ENCODE measurements at places on chromosomes 6 and 20. TPM values are rescaled to one million over a fixed set of nuclear protein-coding genes. Genes with fewer than 3 reads are reported as not detected.

DNA sequence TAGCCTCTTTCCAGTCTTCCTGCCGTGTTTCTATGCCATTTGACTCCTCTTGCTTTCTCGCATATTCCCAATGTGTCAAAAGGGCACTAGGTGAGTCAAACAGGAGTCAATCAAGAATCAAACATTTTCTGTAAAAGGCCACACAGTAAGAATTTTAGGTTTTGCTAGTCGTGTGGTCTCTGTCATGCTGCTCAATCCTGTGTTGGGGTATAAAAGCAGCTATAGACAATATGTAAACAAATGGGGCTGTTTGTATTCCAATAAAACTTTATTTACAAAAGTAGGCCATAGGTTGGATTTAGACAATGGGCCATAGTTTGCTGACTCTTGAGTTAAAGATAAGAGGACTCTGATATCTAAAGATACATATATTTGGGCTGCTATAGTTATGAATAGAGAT is 235.4 kb upstream of the BTBD3 start:
- H3K4me3 ChIP-seq = no peak overlapping the region
- no peak overlapping the region for H3K27ac ChIP-seq
- H3K36me3 ChIP-seq = no peaks in the 10 kb centered on the region
- no peaks in the 10 kb centered on the region for H3K4me1 ChIP-seq
- DNase-seq = no peak
- peaks cover 6% of the 10 kb centered on the region for H3K27me3 ChIP-seq

Gene RPL7L1
- total RNA-seq = 79.3 TPM

DNA sequence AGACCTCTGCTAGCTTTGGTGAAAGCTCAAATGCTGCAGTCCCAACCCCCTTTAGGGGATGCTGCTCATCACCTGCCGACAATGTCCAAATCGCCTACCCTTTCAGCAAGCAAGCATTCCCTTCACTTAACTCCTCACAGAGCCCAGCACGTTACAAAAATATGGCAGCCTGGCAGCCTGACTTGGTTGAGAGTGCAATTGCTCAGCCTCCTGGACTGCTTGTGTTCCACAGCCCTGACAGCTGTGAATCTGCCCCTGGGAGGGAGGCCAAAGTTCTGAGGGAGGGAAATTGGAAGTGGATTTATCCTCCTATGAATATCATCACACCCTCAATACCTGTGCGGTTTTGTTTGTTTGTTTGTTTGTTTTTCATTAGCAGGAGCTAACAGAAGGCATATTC is 231.0 kb downstream of the HIVEP2 start:
- no peak overlapping the region for H3K4me3 ChIP-seq
- DNase-seq = no peak
- H3K27me3 ChIP-seq = no peaks in the 10 kb centered on the region

- no peaks in the 10 kb centered on the region for H3K36me3 ChIP-seq
- H3K27ac ChIP-seq = no peak overlapping the region
- no peak overlapping the region for H3K4me3 ChIP-seq
- H3K4me1 ChIP-seq = no peaks in the 10 kb centered on the region
- H3K27me3 ChIP-seq = peaks cover 9% of the 10 kb centered on the region
- DNase-seq = peak; percentile 24
These were observed 25.6 kb downstream of the COL20A1 start for GRCh38 chr20:63318391-63319163.

Gene FAM217A
- total RNA-seq = not detected

DNA sequence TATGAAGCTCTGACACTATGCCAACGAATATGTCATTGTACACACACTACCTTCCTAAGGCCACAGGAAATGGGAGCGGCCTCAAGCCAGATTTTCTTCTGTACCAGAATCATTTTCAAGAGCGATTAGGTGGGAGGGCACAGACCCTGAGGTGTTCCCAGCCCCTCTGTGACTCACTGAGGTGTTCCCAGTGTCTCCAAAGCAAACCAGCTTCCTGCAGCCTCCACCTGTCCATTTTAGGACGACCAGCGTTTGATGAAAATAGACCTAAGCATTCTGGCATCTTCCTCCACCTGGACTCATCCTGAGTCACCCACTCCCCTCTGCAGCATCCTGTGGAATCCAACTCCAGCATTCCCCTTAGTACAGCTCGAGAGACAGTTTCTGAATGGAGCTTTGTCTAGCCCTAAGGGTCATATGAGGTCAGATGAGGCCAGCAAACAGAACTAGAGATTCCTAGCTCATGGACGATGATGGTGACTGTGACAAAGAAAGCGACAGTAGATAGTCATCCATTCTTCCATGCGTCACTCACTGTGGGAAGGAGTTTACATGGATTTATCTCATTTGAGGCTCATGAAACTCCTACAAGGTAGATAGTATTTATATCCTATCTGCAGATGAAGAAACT is 203.4 kb downstream of the PTPRT start:
- no peak for DNase-seq
- H3K27me3 ChIP-seq = no peaks in the 10 kb centered on the region
- H3K4me1 ChIP-seq = no peaks in the 10 kb centered on the region
- no peak overlapping the region for H3K4me3 ChIP-seq
- H3K27ac ChIP-seq = no peak overlapping the region

Gene FOXS1
- total RNA-seq = not detected

Gene ADA
- 98.8 TPM for total RNA-seq

Gene NMBR
- total RNA-seq = not detected

DNA sequence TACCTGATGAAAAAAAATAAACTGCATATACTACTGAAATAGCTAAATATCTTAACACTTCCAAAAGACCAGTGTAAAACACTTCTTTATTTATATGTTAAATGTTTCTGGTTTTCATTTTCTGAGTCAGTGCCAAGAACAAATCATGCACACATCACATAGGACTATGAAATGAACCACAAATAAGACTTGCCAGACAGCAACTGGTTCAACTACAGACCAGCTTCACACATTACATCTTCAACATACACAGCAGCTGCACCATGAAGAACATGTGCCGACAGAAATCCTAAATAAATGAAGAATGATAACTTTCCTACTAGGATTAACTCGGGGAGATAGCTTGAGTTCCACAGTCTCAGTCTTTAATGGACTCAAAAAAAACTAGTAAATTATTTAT is 168.3 kb upstream of the STXBP5 start:
- H3K36me3 ChIP-seq = no peaks in the 10 kb centered on the region
- DNase-seq = no peak
- H3K27ac ChIP-seq = no peak overlapping the region

GRCh38 chr6:155452576-155452975 is 3.1 kb downstream of the NOX3 start:
- peaks cover 6% of the 10 kb centered on the region for H3K27me3 ChIP-seq
- H3K36me3 ChIP-seq = peaks cover 4% of the 10 kb centered on the region
- H3K4me3 ChIP-seq = no peak overlapping the region
- no peaks in the 10 kb centered on the region for H3K4me1 ChIP-seq

GRCh38 chr6:75114195-75114594 is 91.7 kb downstream of the COL12A1 start:
- H3K36me3 ChIP-seq = no peaks in the 10 kb centered on the region
- no peak for DNase-seq
- H3K27ac ChIP-seq = no peak overlapping the region
- H3K27me3 ChIP-seq = peaks cover 10% of the 10 kb centered on the region
- H3K4me1 ChIP-seq = no peaks in the 10 kb centered on the region
- H3K4me3 ChIP-seq = no peak overlapping the region

Gene BPIFB3
- total RNA-seq = not detected
